HFFc6 (cell line): ENCODE measurements at places on chromosomes 5 and 9. TPM values are rescaled to one million over a fixed set of nuclear protein-coding genes. Genes with fewer than 3 reads are reported as not detected.

DNA sequence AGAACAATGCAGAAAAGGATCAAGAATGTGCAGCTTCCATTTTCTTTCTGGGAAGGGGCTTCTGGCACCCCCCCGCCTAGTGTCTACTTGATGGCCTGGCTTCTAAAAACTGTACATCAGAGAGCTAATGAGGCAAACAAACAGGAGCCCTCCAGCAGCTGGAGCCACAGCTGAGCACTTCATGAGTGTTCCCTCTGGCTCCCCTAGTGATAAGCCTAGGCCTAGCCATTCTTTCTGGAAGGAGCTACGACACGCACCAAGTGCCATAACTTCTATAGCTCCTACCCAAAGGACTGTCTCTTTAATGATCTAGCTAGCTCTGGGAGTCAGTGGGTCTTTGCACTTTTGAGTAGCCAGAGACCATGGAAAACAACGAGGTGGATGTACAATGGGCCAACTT is 66.1 kb downstream of the DNAH5 start:
- H3K27ac ChIP-seq: no peak overlapping the region
- no peaks in the 10 kb centered on the region for H3K36me3 ChIP-seq
- peaks cover 4% of the 10 kb centered on the region for H3K27me3 ChIP-seq
- DNase-seq: no peak
- H3K4me3 ChIP-seq: no peak overlapping the region

PCDHGB7 gene
- 6.6 to 18.2 TPM (median 15.3 TPM) in 3 replicates for total RNA-seq

GRCh38 chr5:27477550-27477949 is 439.2 kb upstream of the CDH9 start:
- no peak for DNase-seq
- peaks cover 48% of the 10 kb centered on the region for H3K36me3 ChIP-seq
- no peak overlapping the region for H3K27ac ChIP-seq
- no peak overlapping the region for H3K4me3 ChIP-seq
- H3K4me1 ChIP-seq: peaks cover 9% of the 10 kb centered on the region; the same call in 1 of the 2 replicates
- no peaks in the 10 kb centered on the region; the same call in 1 of the 2 replicates for H3K27me3 ChIP-seq

DNA sequence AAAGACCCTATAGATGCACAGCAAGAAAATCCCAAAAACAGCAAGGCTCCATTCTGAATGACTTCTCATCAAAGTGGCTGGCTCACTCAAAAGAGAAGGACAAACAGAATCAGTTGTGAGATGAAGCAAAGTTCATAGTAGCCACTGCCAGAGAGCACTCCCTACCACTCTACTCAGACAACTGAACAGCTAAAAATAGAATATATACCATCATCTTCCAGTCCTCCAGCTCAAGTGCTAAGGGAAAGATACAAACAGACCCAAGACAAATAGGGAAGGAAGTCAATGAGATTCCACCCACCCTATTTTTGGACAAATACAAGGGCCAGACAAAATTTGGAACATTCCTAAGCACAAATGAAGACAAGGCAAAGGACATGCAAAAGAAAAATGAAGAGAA is 20.6 kb downstream of the GNAQ start:
- no peak overlapping the region for H3K27ac ChIP-seq
- no peak for DNase-seq
- no peak overlapping the region for H3K4me3 ChIP-seq
- 0 out of 2 replicates have a peak, but pooled peaks cover 6% of the 10 kb centered on the region for H3K36me3 ChIP-seq
- no peaks in the 10 kb centered on the region for H3K27me3 ChIP-seq
- peaks cover 57% of the 10 kb centered on the region for H3K4me1 ChIP-seq
